ENCODE measurements at places on chromosomes 6 and 20.

GRCh38 chr20:54479138-54479906, 3.9 kb downstream of the DOK5 start:
- DNase-seq: no peak

DNA sequence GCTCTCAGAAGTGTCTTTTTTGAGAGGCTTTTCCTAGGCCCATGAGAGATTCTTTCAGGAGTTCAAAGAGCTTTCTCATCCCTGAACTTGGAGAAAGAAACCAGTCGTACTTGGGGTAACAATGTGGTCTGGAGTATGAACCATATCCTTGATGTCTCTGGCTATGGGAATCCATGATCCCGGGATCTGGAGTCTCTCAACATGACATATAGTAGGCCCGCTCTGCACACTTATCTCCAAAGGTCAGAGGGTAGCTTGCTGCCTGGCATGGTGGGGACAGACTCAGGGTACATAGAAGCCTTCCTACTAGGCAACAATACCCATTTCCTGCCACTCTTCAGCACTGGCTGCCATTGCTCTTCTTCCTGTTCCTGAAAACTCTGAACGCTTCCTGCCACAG, 42.2 kb upstream of the NFATC2 start:
- no peak for DNase-seq

DNA sequence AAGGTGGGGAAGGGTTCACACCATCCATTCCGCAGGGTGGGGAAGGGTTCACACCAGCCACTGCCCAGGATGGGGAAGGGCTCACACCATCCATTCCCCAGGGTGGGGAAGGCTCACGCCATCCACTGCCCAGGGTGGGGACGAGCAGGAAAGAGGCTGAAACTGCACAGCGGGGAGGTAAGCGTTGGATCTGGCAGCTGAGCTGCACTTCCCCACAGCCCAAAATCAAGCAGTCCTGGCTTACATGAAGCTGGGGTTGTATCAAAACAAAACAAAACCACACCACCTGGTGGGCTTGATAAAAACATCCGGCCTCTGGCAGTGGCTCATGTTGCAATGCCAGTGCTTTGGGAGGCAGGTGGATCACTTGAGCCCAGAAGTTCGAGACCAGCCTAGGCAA, 268.5 kb downstream of the TAF4 start:
- no peak for DNase-seq

- no peak for DNase-seq
Observed at GRCh38 chr6:67210450-67210849, 1424.6 kb upstream of the ADGRB3 start.

DNA sequence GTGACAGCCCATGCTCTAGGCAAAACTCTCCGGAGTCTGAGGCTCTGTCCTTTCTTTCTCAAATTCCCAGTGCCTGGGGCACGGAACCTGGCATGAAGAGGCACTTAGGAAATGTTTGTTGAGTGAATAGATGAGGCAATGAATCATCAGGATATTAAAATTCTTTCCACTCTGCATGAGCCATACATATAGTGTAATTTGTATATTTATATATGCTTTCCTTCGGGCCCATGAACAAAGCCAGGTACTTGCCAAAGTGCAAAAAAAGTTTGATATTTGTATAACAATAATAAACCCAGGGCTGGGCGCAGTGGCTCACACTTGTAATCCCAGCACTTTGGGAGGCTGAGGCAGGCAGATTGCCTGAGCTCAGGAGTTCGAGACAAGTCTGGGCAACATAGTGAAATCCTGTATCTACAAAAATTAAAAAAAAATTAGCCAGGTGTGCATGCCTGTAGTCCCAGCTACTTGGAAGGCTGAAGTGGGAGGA, 212.3 kb upstream of the ZNF217 start:
- no peak for DNase-seq

GRCh38 chr20:50756447-50756846, 25.1 kb downstream of the PARD6B start:
- no peak for DNase-seq

GRCh38 chr6:49541210-49541724, 9.2 kb upstream of the C6orf141 start:
- DNase-seq: no peak

- DNase-seq: no peak
Observed at GRCh38 chr6:154615483-154616025, 105.1 kb upstream of the CNKSR3 start.

DNA sequence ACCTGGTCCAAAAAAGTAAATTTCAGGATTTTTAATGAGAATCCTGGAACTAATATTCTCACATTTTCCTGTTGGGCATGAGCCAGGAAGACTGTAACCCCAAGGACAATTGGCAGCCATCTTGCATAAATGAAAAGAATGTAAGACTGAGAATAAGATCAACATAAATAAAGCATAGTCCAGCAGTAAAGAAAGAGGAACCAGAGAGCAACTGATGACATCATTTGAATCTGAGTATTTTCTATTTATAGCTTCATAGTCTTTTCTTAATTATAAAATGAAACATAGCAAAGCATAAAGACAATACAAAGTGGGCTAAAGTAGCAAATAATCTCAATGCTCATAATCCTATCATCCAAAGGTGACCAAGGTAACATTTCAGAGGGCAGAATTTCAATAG, 26.6 kb upstream of the FBXL4 start:
- no peak for DNase-seq
